ENCODE measurements at places on chromosomes 11 and 22.

- no peak for DNase-seq
Measured at GRCh38 chr11:61833471-61833870, 5.4 kb downstream of the FADS2 start.

GRCh38 chr22:22865311-22866072 is 22.1 kb upstream of the IGLL5 start:
- DNase-seq: no peak

DNA sequence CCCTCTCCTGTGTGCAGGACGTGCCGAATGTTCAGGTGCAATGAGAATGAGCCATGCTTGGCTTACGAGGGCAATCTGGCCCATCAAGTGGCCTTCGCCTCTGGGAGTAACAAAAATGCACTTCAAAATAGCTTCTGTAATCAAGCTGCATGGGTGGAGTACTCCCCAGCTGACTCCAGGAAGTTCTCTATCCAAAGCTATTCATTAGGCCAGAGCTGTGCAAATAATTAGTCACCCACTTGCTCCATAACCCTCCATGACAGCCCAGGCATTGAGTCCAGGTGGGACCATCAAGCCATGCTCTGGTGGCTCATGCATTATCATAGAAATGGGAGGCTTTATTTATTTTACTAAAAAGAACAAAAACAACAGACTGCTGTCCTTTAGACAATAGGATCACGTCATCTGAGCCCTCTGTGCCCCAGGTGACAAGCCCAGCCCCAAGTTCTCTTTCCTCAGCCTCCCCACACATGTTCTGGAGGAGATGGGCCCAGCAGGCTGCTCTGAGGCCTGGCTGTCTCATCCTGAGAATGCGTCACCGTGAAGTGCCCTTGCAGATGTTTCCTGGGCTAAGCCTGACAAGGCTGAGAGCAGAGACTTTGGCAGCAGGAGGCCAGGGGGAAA is 244.7 kb downstream of the ETS1 start:
- no peak for DNase-seq

DNA sequence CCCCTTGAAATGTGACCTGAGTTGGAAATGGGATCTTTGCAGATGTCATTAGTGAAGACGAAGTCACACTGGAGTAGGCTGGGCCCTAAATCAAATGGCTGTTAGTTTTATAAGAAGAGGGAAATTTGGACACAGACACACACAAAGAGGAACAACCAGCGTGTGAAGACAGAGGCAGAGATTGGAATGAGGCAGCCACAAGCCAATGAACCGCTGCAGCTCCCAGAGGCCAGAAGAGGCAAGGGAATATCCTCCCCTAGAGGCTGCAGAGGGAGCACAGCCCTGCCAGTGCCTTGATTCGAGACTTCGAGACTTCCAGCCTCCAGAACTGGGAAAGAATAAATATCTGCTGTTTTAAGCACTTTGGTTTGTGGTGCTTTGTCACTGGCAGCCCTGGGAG is 484.5 kb downstream of the MN1 start:
- no peak for DNase-seq

GRCh38 chr11:57476757-57477506 is 16.6 kb downstream of the RTN4RL2 start:
- no peak for DNase-seq

GRCh38 chr11:17333799-17334586 is 17.6 kb upstream of the NCR3LG1 start:
- no peak for DNase-seq

- no peak for DNase-seq
Measured at GRCh38 chr22:20115691-20116375, at the start of gene RANBP1. TSS of gene RANBP1 (plus strand) at chr22:20116104. CDS start at chr22:20116185, 81 bp downstream.

- no peak for DNase-seq
Measured at GRCh38 chr11:107962181-107962580, 33.9 kb downstream of the RAB39A start.

GRCh38 chr11:66001942-66002647 is at the start of the genes BANF1 and EIF1AD:
TSS of gene BANF1 (plus strand) at chr11:66002503. CDS start at chr11:66003251, 748 bp downstream.
TSS of gene EIF1AD (minus strand) at chr11:66002157. CDS start at chr11:66000389, 1,768 bp downstream.
- DNase-seq: peak; percentile 83

- DNase-seq: no peak
Measured at GRCh38 chr22:20652130-20652529, 121.8 kb upstream of the SERPIND1 start.

DNA sequence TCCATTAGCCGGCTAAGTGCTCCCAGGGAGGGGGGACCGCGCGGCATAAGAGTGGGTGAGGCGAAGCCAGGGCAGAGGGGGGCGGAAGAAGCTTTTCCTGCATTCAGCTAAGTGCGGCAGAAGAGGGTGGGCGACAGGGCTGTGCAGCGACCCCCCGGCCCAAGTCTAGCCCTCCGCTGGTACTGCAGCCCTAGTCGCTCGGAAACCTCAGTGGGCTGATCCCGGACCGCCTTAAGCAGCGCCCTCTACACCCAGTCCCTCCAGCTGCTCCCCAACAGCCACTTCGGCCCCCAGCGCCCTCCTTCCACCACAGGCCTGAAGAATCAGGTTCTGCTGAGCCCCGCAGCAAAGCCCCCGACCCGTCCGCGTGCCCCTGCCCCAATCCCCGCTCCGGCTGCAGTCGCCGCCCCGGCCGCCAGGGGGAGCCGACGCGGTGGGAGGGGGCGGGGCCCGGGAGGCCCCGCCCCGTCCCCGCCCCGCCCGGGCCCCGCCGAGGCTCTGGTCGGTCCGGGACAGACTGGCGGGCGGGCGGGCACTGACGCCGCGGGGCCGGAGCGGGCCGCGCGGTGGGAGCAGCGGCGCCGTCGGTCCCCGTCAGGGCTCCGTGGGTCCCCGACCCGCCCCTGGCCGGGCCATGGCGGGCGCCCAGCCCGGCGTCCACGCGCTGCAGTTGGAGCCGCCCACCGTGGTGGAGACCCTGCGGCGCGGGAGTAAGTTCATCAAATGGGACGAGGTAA is at the start of gene PLCB3:
TSS of gene PLCB3 (plus strand) at position 515 of the 737 bp plus-strand sequence. CDS start at position 635, 120 bp downstream.
- peak; percentile 60 for DNase-seq

DNA sequence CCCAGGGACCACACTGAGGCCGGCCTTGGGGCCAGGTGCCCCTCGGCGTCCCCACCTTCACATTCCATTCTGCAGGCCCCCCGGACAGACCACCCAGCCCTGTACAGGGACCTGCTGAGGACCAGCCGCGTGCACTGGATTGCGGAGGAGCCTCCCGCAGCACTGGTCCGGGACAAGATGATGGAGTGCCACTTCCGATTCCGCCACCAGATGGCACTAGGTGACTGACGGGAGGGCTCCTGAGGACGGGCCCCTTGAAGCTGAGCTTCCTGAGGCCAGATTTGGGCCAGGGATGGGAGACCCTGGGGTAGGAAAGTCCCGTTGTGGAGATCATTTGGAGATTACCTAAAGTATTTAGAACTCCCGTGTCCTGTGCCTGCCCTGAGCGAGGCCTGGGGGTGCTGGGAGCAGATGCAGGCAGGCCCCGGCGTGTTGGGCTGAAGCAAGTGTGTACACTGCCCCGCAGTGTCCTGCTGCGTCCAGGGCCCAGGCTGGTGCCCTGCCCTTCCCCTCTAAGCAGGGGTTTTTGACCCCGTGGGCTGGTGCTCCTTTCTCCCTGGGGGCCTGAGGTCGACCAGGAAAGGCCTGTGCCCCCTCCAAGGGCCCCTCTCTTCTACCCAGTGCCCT is 20.0 kb downstream of the TRMU start:
- peak; percentile 47 for DNase-seq

- DNase-seq: no peak
Measured at GRCh38 chr22:47563406-47564157, 801.1 kb downstream of the TBC1D22A start.

GRCh38 chr11:23280088-23280487 is 419.8 kb upstream of the CCDC179 start:
- DNase-seq: no peak

GRCh38 chr11:98625526-98625925 is 395.2 kb upstream of the CNTN5 start:
- DNase-seq: no peak

- DNase-seq: no peak
Measured at GRCh38 chr11:17719938-17720795, 796 bp downstream of the MYOD1 start.

- DNase-seq: no peak
Measured at GRCh38 chr11:32451808-32452207, 16.5 kb upstream of the WT1 start.

All from stimulated activated CD4-positive, alpha-beta T cell treated with anti-CD3 and anti-CD28 coated beads, Interleukin-15, amount 100 ng/mL, for 1 hour (primary cell).